Spleen (tissue), 13 donors: ENCODE measurements at places on chromosomes 6 and 20. TPM values are rescaled to one million over a fixed set of nuclear protein-coding genes. Genes with fewer than 3 reads are reported as not detected.

GRCh38 chr20:34108616-34109174 is 3.3 kb downstream of the EIF2S2 start:
- H3K4me3 ChIP-seq = no peak overlapping the region
- H3K4me1 ChIP-seq = peaks cover 85% of the 10 kb centered on the region
- DNase-seq = no peak
- peaks cover 25% of the 10 kb centered on the region for H3K36me3 ChIP-seq
- H3K27ac ChIP-seq = no peak overlapping the region

GRCh38 chr20:52937591-52938100 is 34.5 kb upstream of the TSHZ2 start:
- H3K4me1 ChIP-seq = no peaks in the 10 kb centered on the region
- H3K4me3 ChIP-seq = no peak overlapping the region
- no peaks in the 10 kb centered on the region for H3K36me3 ChIP-seq
- no peaks in the 10 kb centered on the region for H3K27me3 ChIP-seq
- DNase-seq = no peak

DNA sequence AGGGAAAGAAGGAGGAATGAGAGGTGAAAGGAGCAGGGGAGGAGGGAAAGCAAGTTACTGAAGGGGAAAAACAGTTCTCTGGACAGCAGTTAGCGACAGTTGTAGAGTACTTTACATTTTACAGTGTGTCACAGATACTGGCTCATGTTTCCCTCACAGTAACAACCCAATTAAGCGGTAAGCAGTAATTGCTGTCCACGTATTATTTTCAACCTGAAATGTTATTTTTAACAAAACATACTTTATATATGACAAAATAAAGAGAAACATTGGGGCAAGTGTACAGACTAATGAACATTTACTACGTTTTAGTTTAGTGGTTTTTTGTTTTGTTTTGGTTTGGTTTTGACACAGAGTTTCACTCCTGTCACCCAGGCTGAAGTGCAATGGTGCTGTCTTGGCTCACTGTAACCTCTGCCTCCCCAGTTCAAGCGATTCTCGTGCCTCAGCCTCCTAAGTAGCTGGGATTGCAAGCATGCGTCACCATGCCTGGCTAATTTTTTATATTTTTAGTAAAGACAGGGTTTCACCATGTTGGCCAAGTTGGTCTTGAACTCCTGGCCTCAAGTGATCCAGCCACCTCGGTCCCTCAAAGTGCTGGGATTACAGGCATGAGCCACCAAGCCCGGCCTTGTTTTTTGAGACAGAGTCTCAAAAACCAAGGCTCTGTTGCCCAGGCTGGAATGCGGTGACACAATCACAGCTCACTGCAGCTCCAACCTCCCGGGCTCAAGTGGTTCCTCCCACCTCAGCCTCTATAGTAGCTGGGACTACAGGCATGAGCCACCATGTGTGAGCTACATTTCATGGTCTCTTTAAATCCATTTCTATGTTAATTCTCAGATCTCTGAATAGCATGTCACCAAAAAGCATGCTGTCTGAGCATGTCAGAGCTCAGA is 22.6 kb upstream of the BTN3A2 start:
- no peaks in the 10 kb centered on the region for H3K4me1 ChIP-seq
- no peak for DNase-seq
- H3K27me3 ChIP-seq = no peaks in the 10 kb centered on the region
- no peaks in the 10 kb centered on the region for H3K36me3 ChIP-seq
- H3K4me3 ChIP-seq = peak overlapping the region; percentile 57
- no peak overlapping the region for H3K27ac ChIP-seq

GRCh38 chr6:51283723-51284355 is 465.2 kb downstream of the TFAP2B start:
- no peak overlapping the region for H3K27ac ChIP-seq
- H3K36me3 ChIP-seq = no peaks in the 10 kb centered on the region
- H3K4me1 ChIP-seq = no peaks in the 10 kb centered on the region
- DNase-seq = no peak
- H3K4me3 ChIP-seq = no peak overlapping the region

DNA sequence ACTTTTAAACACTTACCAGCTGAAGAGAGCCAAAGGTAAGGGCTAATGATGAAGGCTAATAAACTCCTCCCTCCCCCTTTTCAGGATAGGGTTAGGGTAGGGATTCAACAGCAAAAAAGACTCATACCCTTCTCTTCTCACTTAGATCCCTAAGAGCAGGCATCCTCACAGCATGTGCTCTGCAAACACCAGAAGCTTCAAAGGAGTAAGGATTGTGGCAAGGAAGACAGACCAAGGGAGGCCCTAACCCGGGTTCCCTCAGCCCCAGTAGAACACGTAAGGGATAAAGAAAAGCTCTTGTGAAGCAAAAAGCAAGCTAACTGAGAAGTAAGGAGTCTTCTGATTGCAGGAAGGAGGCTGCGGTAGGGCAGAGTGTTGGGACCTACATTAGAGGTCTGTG is 11.6 kb downstream of the MAP3K7 start:
- H3K36me3 ChIP-seq = peaks cover 33% of the 10 kb centered on the region
- H3K4me3 ChIP-seq = no peak overlapping the region
- no peak overlapping the region for H3K27ac ChIP-seq
- no peak for DNase-seq

- peaks cover 70% of the 10 kb centered on the region for H3K27me3 ChIP-seq
- no peak overlapping the region for H3K4me3 ChIP-seq
- no peaks in the 10 kb centered on the region for H3K36me3 ChIP-seq
- DNase-seq = no peak
Measured at GRCh38 chr6:1626481-1626880, 16.8 kb downstream of the FOXC1 start.

DNA sequence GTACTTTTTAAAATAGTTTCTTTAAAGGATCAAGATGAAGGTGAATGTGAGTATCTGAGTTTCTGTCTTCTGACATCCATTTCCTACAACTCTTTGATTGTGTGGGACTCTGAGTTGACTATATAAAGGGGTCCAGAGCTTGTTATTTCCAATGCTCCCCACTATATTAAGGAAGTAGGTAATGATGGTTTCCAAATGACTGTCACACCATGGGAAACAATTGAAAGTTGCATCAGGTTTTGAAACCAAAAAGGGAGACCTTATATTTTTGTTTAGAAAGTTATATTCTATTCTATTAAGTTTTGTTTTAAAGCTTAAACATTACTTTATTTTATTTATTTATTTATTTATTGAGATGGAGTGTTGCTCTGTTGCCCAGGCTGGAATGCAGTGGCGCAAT is 11.2 kb downstream of the CASS4 start:
- DNase-seq = no peak
- H3K27ac ChIP-seq = peak overlapping the region; percentile 90
- H3K36me3 ChIP-seq = no peaks in the 10 kb centered on the region
- no peaks in the 10 kb centered on the region for H3K27me3 ChIP-seq

DNA sequence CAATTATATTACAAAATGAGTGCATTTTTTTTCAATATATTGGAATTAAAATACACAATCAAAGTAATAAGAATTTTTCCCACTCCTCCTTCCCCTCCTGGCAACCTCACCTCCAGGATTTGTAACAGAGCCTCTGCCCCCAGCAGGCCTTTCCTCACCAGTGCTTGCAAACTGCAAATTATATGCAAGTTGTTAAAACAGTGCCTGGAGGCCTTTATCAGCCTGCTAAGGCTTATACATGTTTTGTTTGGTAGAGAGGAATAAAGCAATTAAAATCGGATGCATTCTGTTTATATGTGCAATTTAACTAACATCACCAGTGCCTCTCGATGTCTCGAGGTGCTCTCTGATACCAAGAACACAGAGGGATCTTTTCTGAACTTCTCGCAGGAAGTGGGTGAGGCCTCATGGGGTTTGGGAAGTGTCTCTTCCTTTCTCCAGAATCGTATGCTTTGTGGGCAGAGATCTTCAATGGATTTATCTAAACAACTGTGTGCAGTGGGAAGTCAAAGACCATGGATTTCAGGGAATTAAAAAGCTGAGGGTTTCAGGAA is 186.8 kb downstream of the CDH26 start:
- H3K36me3 ChIP-seq = no peaks in the 10 kb centered on the region
- H3K4me1 ChIP-seq = no peaks in the 10 kb centered on the region
- H3K4me3 ChIP-seq = no peak overlapping the region
- no peak overlapping the region for H3K27ac ChIP-seq

- no peaks in the 10 kb centered on the region for H3K27me3 ChIP-seq
- H3K27ac ChIP-seq = no peak overlapping the region
- no peak for DNase-seq
- no peaks in the 10 kb centered on the region for H3K4me1 ChIP-seq
- no peaks in the 10 kb centered on the region for H3K36me3 ChIP-seq
Measured at GRCh38 chr6:167957626-167958025, 39.8 kb upstream of the KIF25 start.

DNA sequence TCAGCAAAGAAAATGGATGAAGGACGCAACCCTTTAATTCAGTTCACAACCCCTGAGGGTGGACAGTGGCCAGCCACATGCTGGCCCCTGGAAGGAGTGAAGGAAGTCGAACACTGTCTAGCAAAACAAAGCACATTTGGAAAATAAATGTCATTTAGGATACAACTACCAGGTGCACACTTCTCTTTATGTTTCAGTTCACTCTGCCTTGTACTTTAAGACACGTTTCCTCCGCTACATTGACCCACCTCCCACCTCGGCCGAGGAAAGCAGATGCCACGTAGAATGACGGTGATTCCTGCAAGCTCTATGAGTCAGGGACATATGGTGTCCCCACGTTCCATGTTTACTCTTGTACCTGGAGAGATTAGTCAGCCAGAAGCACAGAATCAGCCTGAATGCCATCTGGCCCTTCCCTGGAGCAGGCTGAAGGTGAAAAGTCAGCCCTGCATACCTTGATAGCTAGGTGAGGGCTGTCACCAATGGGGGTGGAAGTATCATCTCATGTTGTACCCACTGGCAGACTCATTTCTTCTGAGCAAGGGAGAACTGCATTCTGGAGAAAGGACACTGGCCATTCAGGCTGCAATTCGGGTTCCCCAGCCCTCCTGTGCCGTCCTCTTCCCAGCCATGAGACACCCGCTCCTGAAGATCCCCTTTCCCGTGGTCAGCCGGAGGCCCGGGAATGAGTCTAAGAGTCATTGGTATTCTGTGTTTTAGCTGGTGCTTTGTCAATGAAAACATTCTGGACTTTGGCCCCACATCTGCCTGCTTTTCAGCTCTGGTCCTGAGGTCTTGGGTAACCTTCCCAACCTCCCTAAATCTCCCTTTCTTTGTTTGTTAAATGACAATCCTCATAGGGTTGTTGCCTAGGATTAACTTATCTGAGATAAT is 60.6 kb downstream of the FOXA2 start:
- H3K36me3 ChIP-seq = no peaks in the 10 kb centered on the region
- DNase-seq = no peak
- H3K27me3 ChIP-seq = no peaks in the 10 kb centered on the region

DNA sequence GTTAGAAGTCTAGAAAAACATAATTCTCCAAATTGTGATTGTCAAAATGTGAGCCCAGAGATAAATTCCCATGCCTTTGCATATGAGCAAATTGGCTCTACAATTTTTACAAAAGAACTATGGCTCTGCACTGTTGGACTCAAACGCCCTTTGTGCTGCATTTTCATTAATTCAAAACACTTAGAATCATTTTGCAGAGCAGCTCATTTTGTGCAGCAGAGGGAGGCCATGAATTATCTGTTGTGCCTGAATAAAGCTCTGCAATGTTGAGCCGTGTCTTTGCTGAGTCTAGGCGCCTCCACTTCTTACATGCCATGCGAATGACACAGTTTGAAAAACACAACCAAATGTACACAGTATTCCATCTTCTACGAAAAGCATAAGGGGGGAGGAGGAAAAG is 230.2 kb downstream of the PRKN start:
- no peaks in the 10 kb centered on the region for H3K36me3 ChIP-seq
- no peak for DNase-seq
- no peak overlapping the region for H3K27ac ChIP-seq
- H3K4me3 ChIP-seq = no peak overlapping the region

DNA sequence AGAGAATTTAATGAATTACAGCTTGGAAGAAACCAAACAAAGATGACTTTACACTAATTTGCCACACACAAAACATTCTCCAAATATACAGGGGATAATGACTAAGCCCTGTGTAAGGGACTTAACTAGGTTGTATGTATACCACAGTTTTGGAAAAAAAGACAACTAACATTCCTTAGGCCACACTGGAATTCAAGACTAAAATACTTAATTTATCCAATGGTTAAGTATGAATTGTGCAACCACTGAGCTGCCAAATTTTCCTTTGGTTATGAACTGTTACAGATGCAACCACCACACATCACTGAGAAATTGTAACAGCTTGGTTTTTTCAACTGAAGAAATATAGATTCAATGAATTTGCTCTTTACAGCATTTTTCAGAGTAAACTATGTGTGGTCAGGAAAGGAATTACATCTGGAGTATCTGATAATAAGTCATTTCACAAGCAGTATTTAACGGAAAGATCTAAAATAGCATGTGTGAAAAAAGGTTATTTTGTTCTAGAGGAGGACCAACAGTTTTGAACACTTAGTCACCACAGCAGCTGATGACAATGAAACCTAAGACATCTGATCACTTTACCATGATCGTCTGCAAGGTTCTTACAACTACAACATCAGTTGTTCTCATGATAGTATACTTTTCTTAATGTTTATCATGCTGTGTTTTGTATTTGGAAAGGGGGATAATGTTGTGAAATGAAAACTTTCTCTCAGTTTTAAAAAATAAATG is 318.8 kb downstream of the BCKDHB start:
- no peak for DNase-seq
- H3K36me3 ChIP-seq = no peaks in the 10 kb centered on the region
- no peaks in the 10 kb centered on the region for H3K27me3 ChIP-seq
- H3K27ac ChIP-seq = no peak overlapping the region

DNA sequence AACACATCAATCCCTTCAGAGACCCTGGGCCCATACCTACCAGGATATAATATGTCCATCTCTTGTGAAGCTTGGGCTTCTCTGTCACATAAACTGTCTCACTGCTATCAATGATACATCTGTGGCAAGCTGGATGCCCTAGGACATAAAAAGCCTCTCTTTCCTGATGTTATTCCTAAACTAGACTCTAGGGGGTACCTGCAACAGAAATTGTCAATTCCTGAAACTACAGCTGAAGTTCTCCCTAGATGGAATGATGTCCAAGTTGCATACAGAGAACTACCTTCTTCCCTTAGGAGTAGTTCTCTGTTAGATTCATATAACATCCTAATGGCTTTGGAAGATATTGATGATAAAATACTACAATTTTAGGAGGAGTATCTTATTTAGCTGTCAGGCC is 35.8 kb downstream of the TBX18 start:
- DNase-seq = no peak
- no peak overlapping the region for H3K27ac ChIP-seq
- H3K4me3 ChIP-seq = no peak overlapping the region
- H3K36me3 ChIP-seq = no peaks in the 10 kb centered on the region
- H3K27me3 ChIP-seq = no peaks in the 10 kb centered on the region

Gene CRISP3
- 0.29 TPM for polyA plus RNA-seq

Gene KCNK16
- not detected for polyA plus RNA-seq
